ENCODE measurements at places on chromosomes 7 and 10.

GRCh38 chr10:34730726-34731125 lies 84.4 kb downstream of the PARD3 start:
- no peak for DNase-seq

DNA sequence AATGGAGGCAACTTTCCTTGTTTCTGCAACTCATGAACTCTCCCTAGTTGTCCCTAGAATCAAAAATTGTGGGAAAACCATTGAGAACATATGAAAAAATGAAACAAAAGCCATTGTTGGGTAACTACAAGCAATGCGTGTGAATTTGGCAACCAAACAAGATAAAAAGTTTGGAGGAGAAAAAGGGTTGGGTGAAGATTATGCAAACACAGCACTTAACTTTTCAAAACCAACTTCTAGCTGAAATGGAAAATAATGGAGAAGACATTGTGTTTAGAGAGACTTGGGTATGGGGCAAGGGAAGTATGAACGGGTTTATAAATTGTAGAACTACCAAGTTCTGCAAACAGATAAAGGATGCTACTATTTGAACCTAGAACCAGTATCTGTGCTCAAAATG lies 89.0 kb upstream of the SVIL start:
- no peak for DNase-seq

GRCh38 chr7:139505563-139505962 lies 17.9 kb upstream of the CLEC2L start:
- DNase-seq: no peak

- DNase-seq: peak; percentile 84
Measured at GRCh38 chr10:101829561-101830315, 11.5 kb upstream of the OGA start.

DNA sequence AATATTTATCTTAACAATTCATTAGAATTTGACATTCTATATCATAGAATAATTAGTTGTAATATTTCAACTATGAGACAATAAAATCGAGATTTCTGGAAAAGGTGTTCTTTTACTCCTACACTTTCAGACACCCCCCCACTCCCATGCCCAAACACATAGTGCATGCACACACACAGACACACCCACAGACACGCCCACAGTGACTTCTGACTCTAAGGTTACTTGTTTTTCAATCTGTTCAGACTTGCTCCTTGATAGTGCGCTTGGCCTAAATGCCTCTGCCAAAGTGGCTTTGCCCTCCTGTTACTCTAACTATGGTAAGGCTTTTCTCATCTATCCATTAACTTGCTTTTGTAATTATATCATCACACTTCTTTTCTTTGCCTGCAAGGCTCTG lies 144.0 kb upstream of the PPP1R3A start:
- DNase-seq: no peak

GRCh38 chr10:47049056-47049851 lies 138.0 kb downstream of the PTPN20 start:
- no peak for DNase-seq

DNA sequence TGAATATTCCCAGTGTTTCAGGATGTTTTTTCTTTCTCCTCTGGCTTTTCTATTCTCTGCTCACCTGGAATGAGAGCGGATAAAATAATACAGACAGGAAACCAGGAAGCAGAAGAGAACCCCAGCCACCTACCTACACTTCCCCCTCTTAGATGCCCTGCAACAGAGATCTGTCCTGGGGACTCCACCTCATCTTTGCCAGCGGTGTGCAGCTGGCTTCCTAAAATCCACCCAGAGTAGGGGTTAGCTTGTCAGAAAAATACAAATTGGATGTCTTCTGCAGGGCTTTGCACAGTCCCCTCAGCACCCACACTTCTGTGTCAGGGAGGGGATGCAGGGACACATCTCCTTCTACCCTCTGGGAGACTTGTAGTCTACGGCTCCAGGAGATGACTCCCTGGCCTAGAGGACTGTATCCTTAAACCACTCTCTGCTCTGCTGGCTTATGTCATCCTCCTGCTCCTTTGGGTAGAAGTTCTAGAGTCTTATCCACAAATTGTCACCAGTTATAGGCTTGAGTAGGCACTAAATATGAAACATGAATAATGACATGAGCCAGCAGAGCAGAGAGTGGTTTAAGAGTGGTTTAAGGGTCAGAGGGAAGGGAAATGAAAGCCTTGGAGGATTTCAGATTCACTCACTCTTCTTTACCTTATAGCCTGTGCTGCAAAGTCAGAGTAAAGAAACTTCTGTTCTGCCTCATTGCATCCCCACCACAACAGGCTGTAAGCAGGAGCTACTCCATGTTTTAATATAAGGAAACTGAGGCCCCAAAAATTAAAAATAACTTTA lies 749.4 kb downstream of the AUTS2 start:
- DNase-seq: no peak

GRCh38 chr10:29748109-29748650 lies 113.4 kb upstream of the SVIL start:
- no peak for DNase-seq

DNA sequence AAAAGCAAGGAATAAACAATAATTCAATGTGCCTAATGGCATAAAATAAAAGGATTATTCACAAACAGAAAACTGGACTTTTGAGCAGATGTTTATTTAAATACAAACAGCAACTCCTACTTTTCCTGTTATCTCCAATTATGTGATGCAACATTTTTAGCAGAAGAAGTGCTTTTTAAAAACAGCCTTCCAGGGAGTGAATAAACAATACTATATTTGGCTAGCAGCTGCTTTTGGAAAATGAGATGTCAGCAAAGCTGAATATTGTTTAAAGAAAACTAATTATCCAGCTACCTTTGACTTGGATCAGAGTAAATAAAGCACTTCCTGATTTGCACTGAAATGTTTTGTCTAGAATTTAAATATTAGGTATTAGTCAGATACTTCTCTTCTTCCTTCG lies 23.2 kb downstream of the CDK1 start:
- DNase-seq: no peak

- no peak for DNase-seq
Measured at GRCh38 chr10:80730522-80730921, 192.8 kb downstream of the SH2D4B start.

DNA sequence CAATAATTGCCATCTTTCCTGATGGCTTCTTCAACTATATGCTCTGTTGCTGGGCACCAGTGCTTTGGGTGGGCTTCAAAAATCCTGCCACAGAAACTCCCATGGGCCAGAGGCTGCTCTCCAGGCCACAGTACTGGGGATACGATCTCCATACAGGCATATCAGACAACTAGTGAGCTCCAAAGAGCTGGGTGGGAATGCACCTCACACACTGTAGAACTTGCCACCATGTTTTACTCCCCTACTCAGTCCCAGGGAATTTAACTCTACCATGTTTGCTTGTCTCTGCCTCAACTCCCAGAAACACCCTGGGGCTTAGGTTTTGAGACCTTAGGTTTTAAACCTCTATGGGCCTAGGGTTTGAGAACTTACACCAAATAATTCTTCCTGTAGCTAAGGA lies 20.5 kb upstream of the TRUB1 start:
- no peak for DNase-seq

- no peak for DNase-seq
Measured at GRCh38 chr10:108905171-108905570, 1018.1 kb downstream of the XPNPEP1 start.

- DNase-seq: no peak
Measured at GRCh38 chr10:71213127-71213621, 804 bp downstream of the UNC5B start.

DNA sequence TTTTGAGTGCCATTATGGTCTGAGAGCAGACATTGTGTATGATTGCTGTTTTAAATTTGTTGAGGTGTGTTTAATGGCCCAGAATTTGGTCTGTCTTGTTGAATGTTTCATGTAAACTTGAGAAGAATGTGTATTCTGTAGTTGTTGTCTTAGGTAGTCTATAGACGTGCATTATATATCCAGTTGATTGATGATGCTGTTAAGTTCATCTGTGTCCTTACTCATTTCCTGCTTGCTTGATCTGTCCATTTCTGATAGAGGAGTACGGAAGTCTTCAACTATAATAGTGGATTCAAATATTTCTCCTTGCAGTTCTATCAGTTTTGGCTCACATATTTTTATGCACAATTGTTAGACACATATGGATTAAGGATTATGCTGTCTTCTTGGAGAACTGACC lies 16.0 kb downstream of the PTPN12 start:
- DNase-seq: no peak

- no peak for DNase-seq
Measured at GRCh38 chr10:26950934-26951333, 90.2 kb upstream of the ABI1 start.

DNA sequence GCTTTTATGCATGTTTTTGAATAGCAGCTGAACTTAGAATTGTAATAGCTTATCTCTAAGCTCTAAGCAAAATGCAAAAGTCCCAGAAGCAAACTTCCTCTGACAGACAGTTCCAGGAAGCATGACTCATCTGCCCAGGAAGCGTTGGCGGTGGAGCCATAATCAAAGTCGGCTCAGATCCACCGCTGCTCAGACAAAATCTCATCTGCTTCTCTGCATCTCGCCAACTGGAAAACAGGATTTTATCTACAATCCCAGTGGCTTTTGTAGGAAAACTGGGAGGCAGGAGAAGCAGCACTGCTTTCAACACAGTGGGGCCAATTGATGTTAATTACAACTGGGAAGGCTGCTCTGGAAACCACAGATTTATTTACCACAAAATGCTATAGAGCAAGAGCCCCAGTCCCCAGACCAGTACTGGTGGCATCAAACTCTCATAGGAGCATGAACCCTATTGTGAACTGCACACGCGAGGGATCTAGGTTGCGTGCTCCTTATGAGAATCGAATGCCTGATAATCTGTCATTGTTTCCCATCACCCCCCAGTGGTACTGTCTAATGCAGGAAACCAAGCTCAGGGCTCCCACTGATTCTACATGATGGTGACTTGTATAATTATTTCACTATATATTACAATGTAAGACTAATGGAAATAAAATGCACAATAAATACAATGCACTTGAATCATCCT lies 99.9 kb downstream of the CUBN start:
- no peak for DNase-seq

DNA sequence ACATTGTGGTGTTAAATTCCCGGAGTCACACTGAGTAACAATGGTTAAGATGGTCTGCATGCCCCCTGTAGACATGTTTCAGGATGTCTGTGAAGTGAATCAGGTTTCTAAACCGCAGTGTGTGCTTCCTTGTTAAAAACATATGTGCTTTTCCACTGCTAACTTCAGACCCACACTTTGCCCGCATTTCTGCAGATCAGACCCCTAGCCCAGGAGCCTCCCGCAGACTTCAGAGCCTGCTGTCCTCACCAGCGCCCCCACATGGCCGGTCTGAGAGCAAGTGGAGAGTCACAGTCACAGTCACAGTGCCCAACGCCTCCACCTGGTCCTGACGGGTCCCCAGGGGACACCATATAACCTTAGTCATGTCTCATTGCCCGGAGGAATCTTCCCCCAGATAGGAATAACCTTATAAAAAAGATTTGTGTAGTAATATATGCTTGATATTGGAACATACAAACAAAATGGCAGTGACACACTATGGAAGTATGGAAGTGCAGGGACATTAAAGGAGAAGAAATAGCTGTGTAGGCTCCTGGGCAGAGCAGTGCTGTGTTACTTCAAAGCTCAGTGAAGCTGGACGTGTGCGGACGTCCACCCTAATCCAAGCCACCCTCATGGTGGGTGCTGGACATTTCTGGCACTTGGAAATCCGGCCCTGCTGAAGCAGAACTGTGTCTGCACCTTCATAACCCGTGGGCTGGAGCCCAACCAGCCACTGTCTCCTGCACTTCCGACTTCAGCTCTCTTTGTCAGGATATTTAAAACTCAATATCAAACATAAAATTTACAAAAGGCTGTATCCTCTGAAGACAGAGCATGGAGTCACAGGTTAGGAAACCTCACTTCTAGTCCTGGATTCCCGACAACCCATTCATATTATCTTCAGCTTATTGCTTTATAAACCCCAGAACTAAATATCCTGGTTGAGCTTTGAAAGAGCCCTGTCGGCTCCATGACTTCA lies 29.0 kb downstream of the GSTO2 start:
- DNase-seq: no peak
